Central memory CD8-positive, alpha-beta T cell (primary cell): ENCODE measurements at places on chromosomes 6 and 20.

DNA sequence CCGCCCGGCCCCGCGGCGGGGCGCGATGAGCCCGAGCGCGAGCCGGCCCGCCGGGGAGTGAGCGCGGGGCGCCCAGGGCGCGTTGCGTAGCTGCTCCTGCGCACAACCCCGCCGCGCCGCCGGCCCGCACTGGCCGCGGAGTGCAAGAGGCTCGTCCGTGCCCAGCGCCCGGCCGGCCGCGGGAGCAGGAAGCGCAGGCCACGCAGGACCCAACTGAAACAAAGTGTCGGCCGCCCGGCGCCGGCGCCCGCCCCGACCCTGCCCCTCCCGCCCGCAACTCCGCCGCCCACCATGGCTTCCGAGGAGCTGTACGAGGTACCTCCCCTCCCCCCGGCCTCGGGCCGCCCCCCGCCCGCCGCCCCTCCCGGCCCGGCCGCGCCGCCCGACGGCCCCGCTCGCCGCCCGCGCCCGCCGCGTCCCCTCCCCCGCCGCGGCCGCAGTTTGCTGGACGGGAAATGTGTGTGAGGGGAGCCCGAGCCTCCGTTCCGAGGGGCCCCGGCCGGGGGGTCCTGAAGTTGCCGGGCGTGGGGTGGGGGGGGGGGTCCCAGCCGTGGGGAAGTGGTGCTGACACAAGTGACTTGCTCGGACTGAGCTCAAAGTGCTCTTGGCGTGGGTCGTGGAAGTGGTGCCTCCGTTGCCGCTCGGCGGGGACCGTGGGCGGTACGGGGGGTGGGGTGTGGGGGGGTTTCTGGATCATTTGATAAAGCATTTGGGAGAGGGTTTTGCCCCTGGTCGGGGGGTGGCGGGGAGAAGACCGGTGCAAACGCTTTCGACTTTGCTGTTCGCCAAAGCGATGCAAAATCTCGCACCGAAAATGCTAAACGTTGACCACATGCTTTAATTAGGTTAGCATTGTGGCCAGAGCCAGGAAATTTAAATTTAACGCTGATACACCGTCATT lies 539 bp downstream of the CDYL start:
- peak overlapping the region; percentile 86 for H3K4me3 ChIP-seq
- peaks cover 15% of the 10 kb centered on the region for H3K36me3 ChIP-seq
- H3K27ac ChIP-seq, result no peak overlapping the region
- H3K27me3 ChIP-seq, result no peaks in the 10 kb centered on the region
- peaks cover 50% of the 10 kb centered on the region for H3K4me1 ChIP-seq

DNA sequence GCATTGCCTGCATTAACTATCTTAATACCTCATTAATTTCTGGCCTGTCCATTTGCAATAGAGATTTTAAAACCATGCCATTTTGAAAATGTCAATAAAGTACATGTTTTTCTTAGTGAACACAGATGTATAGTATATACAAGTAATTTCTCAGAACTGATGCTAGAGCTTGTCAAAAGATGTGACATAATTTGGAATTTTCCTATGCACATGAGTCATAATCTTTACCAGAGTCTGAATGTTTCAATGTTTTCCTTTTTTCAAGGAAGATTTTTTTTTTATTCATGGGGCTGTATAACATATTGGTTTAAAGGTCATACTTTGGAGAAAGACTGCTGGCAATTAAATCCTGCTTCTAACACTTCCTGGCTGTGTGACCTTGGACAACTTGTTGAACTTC lies 1347.5 kb upstream of the ADGRB3 start:
- H3K27me3 ChIP-seq, result no peaks in the 10 kb centered on the region
- H3K4me1 ChIP-seq, result no peaks in the 10 kb centered on the region
- no peak overlapping the region for H3K27ac ChIP-seq
- DNase-seq, result no peak

GRCh38 chr20:33724439-33725094 lies 4.5 kb upstream of the PXMP4 start:
- H3K4me3 ChIP-seq, result no peak overlapping the region
- no peak overlapping the region for H3K27ac ChIP-seq
- H3K4me1 ChIP-seq, result peaks cover 7% of the 10 kb centered on the region
- peaks cover 4% of the 10 kb centered on the region for H3K36me3 ChIP-seq

GRCh38 chr20:38091441-38092216 lies 58.1 kb downstream of the RPRD1B start:
- peak overlapping the region; percentile 92 for H3K27ac ChIP-seq
- H3K36me3 ChIP-seq, result peaks cover 16% of the 10 kb centered on the region
- DNase-seq, result no peak
- H3K4me3 ChIP-seq, result peak overlapping the region; percentile 43
- peaks cover 34% of the 10 kb centered on the region for H3K4me1 ChIP-seq
- no peaks in the 10 kb centered on the region for H3K27me3 ChIP-seq

DNA sequence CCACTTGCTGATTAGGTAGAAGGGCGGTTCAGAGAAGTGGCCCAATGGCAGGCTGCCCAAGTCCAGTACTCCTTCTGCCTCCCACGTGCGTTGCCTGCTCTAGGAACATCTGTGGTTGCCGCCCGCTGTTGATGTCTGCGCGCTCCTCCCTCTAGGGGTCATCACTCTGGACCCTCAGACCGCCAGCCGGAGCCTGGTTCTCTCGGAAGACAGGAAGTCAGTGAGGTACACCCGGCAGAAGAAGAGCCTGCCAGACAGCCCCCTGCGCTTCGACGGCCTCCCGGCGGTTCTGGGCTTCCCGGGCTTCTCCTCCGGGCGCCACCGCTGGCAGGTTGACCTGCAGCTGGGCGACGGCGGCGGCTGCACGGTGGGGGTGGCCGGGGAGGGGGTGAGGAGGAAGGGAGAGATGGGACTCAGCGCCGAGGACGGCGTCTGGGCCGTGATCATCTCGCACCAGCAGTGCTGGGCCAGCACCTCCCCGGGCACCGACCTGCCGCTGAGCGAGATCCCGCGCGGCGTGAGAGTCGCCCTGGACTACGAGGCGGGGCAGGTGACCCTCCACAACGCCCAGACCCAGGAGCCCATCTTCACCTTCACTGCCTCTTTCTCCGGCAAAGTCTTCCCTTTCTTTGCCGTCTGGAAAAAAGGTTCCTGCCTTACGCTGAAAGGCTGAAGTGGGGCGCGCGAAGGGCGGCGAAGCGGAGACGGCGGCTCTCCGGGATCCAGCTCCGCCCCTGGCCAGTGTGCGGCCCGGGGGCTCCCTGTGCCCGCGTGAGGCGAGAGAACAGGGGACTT lies 8.5 kb downstream of the TRIM15 start:
- H3K4me1 ChIP-seq, result no peaks in the 10 kb centered on the region
- no peak overlapping the region for H3K4me3 ChIP-seq
- no peak overlapping the region for H3K27ac ChIP-seq
- no peak for DNase-seq
- H3K36me3 ChIP-seq, result no peaks in the 10 kb centered on the region

DNA sequence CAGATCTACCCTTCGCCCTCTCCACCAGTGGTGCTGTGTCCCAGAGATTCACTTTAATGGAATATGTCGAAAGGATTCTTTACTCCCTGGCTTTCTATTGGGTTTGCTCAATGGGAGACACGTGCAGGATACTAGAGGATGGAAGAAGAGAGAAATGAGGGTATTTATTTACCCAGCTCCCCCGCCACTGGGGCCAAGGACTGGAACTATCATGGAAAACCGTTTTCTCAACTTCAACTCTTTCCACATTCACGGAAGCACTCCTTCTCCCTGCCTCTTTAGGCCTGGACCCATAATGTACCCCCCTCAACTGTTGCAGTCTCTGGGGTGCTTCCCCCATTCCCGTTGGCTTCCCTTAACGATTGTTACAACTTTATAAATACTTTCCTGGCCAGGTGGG lies 26.6 kb upstream of the RALY start:
- no peaks in the 10 kb centered on the region for H3K36me3 ChIP-seq
- no peak overlapping the region for H3K27ac ChIP-seq
- no peaks in the 10 kb centered on the region for H3K4me1 ChIP-seq
- H3K27me3 ChIP-seq, result peaks cover 18% of the 10 kb centered on the region

GRCh38 chr6:157879873-157880254 lies 56.8 kb downstream of the SNX9 start:
- H3K4me3 ChIP-seq, result no peak overlapping the region
- peaks cover 20% of the 10 kb centered on the region for H3K36me3 ChIP-seq
- no peak overlapping the region for H3K27ac ChIP-seq
- DNase-seq, result no peak
- no peaks in the 10 kb centered on the region for H3K4me1 ChIP-seq
- no peaks in the 10 kb centered on the region for H3K27me3 ChIP-seq

- H3K36me3 ChIP-seq, result no peaks in the 10 kb centered on the region
- no peak overlapping the region for H3K4me3 ChIP-seq
- H3K4me1 ChIP-seq, result no peaks in the 10 kb centered on the region
- DNase-seq, result no peak
- peaks cover 15% of the 10 kb centered on the region for H3K27me3 ChIP-seq
- no peak overlapping the region for H3K27ac ChIP-seq
Measured at GRCh38 chr6:46935687-46936086, 13.9 kb upstream of the ADGRF5 start.

- H3K4me3 ChIP-seq, result no peak overlapping the region
- H3K27ac ChIP-seq, result peak overlapping the region; percentile 24
- H3K36me3 ChIP-seq, result no peaks in the 10 kb centered on the region
- DNase-seq, result no peak
- H3K27me3 ChIP-seq, result peaks cover 25% of the 10 kb centered on the region
Measured at GRCh38 chr6:31243508-31243907, 28.4 kb downstream of the HLA-C start.

DNA sequence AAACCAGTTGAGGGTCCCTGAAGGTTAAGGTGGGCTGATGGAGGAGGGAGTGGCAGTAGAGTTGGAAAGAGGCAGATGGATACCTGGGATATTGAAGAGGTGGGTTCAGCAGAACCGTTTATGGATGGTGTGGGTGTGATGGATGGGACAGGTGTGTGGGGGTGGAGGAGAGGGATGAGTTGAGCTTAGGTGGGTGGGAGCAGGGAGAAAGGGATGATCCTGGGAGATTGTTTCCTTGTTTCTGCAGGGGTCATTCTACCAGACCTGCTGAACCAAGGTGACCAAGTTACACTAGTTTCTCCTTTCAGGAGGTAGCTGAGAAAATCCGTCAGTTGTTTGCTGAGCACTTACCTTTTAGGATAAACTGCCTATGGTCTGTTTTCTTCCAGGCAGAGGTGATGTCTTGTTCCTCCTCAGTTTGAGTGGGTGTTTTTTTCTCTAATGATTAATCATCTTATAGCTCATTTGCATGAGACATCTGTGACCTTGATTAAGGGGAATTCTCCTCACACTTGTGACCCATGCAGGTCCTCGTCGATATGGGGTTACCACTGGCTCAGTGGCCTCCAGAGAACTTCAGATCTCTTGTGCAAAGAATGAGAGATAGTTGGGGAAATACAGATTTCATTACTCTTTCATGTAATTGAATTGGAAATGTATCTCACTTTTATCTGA lies 53.0 kb downstream of the FARS2 start:
- peak overlapping the region; percentile 35 for H3K27ac ChIP-seq
- H3K27me3 ChIP-seq, result no peaks in the 10 kb centered on the region
- DNase-seq, result no peak
- peaks cover 25% of the 10 kb centered on the region for H3K4me1 ChIP-seq
- H3K4me3 ChIP-seq, result no peak overlapping the region

DNA sequence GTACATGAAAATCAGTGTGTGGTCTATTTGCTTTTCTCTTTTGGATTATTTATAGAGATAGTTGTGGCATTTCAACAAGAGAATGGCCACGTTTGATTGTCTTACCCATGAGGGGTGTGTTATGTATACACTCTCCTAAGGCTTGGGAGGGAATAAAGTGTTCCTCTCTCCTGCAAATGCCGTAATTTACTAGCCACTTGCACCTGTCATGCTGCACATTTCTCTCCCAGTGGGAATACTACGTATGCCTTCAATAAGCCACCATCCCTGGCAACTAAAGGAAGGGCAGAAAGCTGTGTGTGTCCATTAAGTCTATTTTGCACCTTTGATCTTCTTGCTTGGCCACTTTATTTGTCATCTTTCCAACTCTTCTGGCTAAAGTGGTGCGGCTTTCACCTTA lies 541.2 kb downstream of the QKI start:
- H3K27ac ChIP-seq, result no peak overlapping the region
- peaks cover 3% of the 10 kb centered on the region for H3K36me3 ChIP-seq
- no peak for DNase-seq
- H3K4me1 ChIP-seq, result no peaks in the 10 kb centered on the region

DNA sequence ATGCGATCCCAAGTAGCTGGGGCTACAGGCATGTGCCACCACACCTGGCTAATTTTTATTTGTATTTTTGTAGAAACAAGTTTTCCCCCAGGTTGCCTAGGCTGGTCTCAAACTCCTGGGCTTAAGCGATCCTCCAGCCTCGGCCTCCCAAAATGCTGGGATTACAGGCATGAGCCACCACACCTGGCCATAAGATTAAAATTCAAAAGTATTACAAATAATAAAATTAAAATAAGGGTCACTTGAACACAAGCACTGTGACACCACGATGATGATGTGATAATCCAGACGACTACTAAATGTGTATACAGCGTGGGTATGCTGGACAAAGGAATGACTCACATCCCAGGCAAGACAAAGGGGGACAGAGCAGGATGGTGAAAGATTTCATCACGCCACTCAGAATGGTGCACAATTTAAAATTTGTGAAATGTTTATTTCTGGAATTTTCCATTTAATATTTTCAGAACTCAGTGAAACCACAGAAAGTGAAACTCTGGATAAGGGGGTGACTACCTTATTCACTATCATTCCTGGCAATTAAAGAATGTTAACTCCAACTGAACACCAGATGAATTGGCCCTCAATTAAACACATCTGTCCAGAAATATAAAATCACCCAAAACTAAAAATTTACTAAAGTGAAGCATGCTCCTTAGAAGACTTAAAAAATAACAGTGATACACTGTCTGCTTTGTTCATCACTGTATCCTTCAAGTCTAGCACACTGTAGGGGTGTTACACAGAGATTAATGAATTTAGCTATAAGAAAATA lies 13.1 kb downstream of the B4GALT5 start:
- no peaks in the 10 kb centered on the region for H3K27me3 ChIP-seq
- H3K4me3 ChIP-seq, result peak overlapping the region; percentile 9
- peaks cover 9% of the 10 kb centered on the region for H3K36me3 ChIP-seq
- peaks cover 56% of the 10 kb centered on the region for H3K4me1 ChIP-seq
- no peak for DNase-seq

- no peak overlapping the region for H3K4me3 ChIP-seq
- no peak for DNase-seq
- H3K27me3 ChIP-seq, result no peaks in the 10 kb centered on the region
Measured at GRCh38 chr6:65123521-65123920, 583.5 kb downstream of the EYS start.

DNA sequence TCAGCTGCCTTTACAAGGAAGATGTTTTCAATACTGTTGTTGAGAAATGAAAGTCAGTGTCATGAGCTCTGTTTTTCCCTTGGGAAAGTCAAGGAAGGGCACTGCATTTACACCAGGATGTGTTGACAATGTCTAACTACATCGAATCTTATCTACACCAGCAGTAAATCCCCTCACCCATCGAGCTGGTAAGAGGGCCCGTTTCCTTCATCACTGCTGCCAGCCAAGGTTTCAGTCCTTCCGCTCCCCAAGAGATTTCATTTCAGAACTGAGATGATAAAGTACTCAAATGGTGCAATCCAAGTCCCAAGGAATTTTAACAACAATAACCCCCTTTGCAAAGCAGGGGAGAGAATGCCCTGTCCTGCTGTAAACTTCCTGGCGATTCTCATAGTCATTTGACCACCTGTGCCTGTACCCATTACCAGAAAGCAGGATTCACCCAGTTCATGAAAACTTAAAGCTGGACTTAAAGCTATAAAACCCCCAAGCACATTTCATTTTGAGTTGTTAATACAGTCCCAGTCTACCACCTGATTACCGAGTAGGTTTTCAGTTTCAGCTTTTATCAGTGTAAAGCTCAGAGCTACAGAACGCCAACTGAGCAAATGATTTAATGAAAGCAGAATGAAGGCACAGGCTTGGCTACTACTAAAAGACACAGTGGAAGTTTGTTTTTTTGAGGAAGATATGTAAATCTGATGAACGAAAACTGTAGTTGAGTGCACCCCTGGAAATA lies 122.5 kb upstream of the TAB2 start:
- peak overlapping the region; percentile 12 for H3K4me3 ChIP-seq
- no peaks in the 10 kb centered on the region for H3K27me3 ChIP-seq
- H3K36me3 ChIP-seq, result no peaks in the 10 kb centered on the region
- DNase-seq, result no peak
- peaks cover 14% of the 10 kb centered on the region for H3K4me1 ChIP-seq
- H3K27ac ChIP-seq, result no peak overlapping the region
